ENCODE measurements at places on chromosomes 1 and 21.

DNA sequence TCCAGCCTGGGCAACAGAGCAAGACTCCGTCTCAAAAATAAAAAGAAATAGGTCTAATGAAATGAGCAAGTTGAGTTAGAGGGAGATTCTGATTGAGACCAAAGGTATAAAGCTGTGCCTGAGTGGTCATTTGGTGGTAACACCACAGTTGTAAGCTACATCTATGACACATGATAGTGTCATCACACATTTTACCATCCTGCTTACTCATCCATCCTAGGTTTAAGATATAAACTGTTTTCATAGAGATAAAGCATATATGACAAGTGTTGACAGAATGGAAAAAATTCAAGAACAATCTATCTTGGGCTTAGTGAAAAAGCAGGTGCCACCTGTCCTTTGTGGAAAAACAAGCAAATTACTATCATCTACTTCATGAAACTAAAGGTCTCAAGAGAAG, 7.1 kb upstream of the CFAP141 start:
- no peak for DNase-seq

- DNase-seq = no peak
Observed at GRCh38 chr1:211068976-211069375, 65.0 kb downstream of the KCNH1 start.

DNA sequence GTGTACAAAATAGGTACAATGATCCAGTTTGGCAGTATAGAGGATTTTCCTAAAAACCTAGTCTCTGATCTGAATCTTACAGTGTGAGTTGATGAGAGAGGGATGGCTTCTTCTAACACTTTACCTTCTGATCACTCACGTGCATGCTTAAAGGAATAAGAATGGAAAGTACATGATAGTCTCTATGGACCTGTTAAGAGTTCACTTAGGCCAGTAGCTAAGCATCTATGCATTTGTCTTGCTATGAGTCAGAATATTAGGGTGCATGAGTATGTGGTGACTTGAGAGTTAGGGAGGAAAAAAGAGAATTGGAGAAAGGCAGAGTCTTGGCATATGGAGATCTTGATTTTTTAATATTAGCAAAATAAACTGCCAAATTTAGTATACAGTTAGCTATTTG, 206.3 kb downstream of the COL11A1 start:
- DNase-seq = no peak

DNA sequence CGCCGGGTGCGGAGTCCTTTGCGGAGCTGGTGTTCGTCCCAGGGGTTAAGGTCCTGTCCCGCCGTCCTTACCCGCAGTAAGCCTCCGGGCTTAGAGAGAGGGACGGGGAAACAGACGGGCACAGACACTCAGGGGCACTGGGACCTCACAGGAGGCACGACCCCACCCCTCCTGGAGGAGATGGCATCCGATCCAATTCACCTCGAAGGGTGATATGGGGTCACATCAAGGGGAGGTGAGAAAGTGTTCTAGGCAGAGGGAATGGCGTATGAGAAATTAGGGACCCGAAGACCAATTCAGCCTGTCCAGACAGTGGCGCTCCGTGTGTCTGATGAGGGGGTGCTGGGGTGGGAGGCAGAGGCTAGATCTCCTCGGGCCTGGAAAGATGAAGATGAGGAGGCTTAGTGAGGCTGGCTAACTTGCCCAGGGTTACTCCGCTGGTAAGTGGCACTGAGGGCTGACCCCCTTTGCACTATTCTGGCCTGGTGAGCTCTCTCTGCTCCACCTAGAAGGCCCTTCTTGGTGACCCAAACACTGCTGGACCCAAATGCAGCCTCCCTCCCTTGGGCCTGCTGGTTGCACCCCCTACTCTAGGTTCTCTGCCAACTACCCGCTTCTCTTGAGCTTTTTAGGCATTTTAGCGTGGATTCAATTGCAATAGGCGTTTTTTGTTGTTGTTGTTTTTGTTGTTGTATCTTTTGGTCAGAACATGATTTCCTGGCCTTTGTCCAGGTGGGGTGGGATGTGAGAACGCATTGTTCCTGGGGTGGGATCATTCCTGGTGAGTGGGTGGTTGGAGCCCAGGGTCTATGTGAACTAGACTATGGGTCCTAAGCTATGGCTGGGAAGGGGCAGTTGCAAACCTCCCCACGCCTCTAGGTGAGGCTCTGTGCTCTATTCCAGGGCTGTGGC, 12.3 kb downstream of the BTBD19 start:
- no peak for DNase-seq

- no peak for DNase-seq
Observed at GRCh38 chr1:48048064-48048463, 50.9 kb upstream of the TRABD2B start.

- DNase-seq = no peak
Observed at GRCh38 chr1:29209173-29209572, 21.6 kb downstream of the MECR start.

DNA sequence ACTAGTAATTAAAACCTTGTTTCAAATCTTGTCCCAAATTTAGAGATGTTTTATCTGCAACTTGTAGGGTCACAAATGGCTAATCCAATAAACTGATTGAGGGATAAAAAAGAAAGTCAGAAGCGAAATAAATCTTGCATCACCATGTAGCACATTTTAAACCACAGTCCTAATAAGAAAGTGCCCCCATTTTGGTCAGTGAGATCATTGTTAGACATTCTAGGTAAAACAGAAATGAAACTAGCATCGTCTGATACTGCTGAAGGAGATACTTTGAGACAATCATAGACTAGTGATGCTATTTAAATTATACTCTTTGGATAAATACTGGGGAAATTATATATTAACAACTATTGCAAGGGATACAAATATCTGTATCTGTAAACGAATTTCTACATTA, 247.9 kb downstream of the AMY1C start:
- no peak for DNase-seq

DNA sequence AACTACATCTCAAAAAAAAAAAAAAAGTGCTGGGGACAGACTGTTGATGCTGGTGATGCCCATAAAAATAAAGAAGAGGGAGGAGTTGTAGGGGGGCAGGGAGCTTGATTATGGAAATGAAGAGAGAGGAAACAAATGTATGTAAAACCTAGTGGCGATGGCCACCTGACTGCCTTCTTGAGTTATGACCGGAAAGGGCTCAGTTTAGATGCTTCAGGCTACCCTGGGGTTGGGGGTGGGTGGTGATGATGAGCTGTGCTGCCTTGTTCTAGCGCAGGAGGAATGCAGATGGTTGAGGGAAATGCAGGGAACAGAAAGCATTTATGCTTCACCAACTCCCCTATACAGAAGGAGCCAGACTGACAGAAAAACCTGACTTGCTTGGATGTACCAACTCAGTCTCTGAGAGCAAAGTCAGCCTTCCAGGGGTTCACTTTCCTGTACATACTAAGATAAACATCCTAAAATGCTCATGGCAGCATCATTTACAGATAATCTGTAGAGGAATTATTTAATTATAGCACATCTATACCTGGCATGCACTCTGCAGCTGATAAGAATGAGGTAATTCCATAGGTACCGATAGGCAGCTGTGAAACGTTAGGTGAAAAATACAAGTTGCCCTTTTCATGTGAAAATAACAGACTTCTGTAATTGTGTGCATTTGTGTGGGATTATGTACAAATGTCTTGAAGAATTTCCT, 8.0 kb upstream of the BCAR3 start:
- no peak for DNase-seq

GRCh38 chr1:79325126-79325525, 318.6 kb upstream of the ADGRL4 start:
- DNase-seq = no peak

DNA sequence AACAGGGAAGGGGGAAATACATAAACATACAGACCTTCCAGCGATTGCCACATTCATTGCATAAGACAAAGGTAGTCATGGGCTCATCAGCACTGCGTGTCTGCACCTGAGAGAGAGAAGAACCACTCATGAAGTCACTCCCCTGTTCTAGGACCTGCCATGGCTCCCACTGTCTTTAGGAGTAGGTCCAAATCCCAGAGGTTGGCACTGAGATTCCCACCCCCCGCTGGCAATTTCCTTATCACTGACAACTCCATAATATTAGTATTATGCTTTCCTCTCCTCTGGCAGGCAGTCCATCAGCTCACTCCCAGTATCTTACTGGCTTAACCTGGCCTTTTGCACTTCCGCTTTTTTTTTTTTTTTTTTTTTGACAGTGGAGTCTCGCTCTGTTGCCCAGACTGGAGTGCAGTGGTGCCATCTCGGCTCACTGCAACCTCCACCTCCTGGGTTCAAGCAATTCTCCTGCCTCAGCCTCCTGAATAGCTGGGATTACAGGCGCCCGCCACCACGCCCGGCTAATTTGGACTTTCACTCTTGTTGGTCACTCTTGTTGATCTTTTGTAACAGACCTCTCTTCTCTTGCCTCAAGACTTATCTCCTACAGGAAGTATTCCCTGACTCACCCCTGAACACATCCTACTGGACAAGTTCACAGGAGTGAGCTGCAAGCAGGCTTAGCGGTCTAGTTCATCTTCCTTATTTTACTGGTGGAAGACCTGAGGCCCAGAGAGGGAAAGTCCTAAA, 14.8 kb upstream of the ZNF436 start:
- no peak for DNase-seq

DNA sequence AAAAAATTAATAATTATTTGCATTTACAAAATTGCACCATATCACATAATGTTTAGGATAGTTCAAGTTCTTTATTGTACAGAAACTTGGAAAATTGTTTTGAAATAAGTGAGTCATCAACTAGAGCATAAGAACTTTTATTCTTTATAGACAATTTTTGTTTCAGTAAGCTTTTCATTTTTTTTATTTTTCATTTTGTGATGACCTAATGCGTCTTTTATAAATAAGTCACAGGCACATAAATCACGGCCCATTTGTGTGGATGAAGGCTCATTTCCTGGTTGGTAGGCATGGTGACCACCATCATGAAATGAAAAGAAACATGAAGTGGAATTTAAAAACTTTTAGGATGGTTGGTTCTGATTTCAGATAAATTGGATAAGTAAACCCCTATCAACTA, 39.3 kb downstream of the SPAG17 start:
- DNase-seq = no peak

GRCh38 chr1:76925825-76926224, 58.5 kb downstream of the ST6GALNAC5 start:
- DNase-seq = no peak

DNA sequence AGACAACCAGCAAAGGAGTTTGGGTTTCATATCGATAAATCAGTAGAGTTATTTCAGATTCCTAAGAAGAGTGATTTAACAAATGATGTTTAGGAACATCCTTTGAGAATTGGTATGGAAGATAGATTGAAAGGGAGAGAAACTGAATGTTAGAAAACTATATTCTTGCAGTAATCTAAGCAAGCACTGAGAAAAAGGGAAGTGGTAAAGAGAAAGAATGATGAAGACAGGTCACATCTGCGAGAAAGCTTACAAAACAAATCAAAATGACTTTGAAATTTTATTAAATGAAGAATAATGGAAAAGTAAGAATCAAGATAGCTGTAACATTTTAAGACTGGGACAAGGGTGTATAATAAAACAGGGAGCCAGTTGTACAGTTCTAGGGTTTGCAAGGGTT, 177.0 kb downstream of the HS2ST1 start:
- no peak for DNase-seq

All from GOT3 (cell line).